HFFc6 (cell line): ENCODE measurements at places on chromosomes 11 and 22. TPM values are rescaled to one million over a fixed set of nuclear protein-coding genes. Genes with fewer than 3 reads are reported as not detected.

- no peak for DNase-seq
Measured at GRCh38 chr22:26768156-26768515, 110.7 kb downstream of the MIAT start.

MN1 gene
- 0.07 to 0.15 TPM (median 0.14 TPM) in 3 replicates for total RNA-seq

POU2AF3 gene
- total RNA-seq = not detected in 3 replicates

DNA sequence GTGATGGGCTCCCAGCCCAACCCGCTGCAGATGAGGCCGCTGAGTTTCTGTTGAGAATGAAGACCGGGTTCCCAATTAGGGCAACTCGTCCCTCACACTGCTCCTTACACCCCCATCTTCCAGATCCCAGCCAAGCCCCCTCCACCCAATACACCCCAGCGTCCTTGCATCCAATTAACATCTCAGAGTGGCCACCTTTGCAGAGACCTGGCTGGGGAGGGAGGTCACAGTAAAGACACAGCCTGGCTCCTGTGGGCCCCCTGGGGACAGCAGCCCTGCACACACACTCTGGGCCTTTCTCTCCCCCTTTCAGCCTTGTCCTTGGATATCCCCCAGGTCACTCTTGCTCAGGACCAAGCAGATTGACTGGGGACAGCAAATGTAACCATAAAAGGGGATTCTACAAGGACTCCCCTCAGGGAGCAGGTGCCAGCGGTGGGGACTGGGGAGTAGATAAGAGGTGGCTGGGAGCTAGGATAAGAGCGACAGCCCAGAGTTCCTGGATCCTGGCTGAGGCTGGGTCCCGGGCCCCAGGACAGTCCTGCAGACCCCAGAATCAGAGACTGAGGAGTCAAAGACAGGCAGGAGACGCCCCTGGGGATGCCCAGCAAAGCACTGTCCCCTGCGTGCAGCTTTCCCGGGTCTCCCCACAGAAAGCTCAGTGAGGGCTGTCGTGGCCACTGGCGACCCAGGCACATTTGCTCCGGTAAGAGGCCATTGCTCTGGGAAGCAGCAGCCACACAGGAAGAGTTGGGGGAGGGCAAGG, 8.4 kb downstream of the APOBEC3A start:
- no peak for DNase-seq

- no peak for DNase-seq
Measured at GRCh38 chr22:36208162-36208765, 6.7 kb upstream of the APOL4 start.

DNA sequence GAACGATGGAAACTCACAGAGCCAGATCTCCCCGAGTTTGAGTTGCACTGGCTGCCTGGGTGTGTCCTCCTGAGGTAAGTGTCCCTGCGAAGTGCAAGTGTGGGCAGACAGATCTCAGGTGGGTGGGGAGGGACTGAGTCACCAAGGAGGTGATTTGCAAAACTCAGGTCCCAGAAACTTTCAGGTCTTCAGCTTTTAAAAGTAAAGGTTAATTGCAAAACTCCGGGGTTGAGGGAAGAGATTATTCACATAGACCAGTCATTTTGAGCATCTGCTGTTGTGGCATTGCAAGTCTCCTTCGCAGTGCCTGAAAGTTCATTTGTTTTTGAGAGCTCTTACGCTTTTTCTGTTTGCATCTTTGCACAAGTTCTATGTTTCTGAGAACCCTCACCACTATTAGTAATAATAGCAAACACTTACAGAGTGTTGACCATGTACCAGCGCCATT, 7.1 kb downstream of the CD44 start:
- no peak for DNase-seq

DNA sequence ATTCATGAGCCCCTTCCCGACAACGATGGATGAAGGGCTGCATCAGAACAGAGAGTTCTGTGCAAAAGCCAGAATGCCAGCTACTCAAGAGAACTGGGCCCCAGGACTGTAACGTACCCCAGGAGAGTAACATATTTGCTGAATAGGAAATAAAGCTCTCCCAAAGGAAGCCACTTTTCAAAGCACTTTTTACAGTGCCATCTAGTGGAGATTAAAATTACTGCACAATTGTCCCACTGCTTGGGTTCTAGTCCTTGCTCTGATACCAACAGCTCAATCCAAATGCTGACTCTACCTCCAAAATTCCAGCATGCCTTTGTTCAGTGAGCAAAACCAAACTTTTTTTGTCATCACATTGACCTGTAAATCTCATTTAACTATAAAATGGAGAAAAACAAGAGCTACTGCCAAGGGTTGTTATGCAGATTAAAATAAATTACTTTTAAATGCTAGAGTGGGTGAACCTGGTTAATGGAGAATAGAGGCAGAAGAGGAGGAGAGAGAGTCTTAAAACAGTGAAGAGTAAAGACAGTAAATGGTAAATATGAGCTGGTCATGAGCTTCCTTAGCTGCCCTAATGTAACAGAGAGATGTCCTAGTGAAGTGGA, 87.6 kb upstream of the FSHB start:
- DNase-seq = peak; percentile 15

DNA sequence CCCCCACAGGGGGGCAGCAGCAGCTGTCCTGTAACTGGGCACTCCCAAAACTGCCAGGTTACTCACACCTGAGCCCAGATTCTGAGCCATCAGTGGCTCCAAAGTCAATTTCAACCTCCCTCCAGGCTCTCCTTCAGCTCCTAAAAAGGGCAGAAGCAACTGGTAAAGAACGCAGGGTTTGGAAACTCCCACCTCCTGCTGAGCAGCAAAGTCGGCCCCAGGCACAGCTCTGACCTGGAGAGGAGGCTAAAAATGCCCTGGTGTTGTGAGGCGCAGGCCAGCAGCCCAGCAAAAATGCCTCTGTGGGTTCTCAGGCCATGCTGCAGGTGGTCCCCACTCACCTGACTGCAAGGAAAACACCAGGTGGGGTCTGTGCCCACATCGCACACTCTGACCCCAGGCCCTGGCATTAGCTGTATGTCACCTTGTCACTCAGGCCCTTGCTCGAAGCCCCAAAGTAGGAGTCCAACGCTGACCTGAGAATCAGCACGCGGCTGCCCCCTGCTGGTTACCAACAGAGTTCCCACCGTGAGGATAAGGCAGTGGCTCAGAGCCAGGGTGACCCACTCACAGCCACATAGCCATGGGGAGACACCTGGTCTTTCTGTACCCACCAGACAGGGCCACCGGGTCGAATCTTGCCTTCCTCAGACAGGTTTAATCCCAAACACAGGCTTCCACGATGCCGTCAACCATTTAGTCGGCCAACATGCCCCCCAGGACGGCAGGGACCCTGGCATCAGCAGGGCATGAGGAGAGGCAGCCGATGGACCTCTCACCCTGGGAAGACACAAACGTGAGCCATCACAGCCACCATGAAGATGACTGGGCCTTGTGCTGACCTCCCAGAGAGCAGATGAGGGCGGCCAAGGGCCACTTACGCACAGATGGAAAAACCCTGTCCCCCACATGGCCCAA, 11.1 kb downstream of the POLR3H start:
- peak; percentile 48 for DNase-seq

DNA sequence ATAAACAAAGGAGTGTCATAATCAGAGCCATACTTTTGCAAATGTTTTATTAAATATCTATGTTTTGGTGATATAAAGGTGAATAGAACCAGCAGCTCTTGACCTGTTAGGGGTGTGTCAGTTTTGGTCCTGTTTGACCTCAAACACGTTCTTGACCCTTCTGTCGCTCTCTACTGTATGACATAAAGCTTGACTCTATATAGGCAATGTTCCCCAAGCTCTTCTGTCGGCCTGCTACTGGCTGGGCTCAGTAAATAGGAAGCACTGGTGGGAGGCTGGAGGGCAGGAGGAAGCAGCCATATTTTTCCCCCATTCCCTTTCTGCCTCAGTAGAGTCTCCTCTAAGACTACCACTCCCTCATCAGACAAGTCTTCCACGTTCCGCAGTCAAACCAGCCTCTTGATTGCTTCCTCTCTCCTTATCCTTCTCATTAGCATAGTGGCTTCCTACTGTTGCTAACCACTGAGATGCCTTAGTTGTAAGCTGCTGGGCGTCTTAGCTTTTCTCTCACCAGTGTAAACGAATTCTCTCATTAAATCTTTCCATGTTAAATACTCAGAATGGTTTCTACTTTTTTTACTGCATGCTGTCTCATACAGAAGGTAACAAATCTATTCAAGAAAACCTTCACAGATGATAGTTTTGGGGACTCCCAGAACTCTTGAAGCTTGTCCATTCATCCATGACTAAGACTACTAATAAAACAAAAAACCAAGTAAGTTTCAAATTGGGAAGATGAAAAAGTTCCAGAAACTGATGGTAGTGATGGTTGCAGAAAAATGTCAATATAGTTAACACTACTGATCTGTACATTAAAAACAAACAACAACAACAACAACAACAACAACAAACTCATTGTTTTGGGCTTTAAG, 3.3 kb downstream of the NPAT start:
- DNase-seq = no peak

- DNase-seq = no peak
Measured at GRCh38 chr22:43540529-43540923, 128.7 kb downstream of the MPPED1 start.

DNA sequence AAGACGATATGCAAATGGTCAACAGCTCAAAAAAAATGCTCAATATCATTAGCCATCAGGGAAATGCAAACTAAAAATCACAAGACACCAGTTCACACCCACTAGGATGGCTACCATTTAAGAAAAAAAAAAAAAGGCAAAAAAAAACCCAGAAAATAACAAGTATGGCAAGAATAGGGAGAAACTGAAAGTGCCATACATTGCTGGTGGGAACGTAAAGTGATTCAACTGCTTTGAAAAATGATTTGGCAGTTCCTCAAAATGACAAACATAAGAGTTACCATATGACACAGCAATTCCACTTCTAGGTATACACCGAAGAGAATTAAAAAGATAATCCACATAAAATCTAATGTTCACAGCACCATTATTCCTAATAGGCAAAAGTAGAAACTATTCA, 47.5 kb downstream of the PICALM start:
- DNase-seq = no peak

- no peak for DNase-seq
Measured at GRCh38 chr11:119880143-119880542, 151.1 kb upstream of the NECTIN1 start.

DNA sequence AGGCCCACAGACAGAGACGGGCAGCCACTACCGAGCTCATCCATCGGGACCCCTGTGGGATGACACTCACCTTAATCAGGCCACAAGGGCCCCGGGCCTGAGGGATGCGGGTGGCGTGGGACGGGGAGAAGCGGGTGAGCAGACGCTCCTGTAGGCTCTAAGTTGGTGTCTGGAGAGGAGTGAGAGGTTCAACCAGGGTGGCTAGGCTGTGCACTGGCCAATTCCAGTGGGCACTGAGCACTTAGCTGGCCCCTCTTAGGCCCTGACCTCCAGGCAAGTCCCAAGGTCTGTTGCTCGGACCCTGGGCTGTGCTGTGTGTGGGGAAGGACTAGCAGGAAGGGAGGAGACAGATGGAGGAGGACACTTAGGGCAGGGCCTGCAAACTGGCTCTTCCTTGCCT, 139.3 kb downstream of the ST3GAL4 start:
- no peak for DNase-seq

MEI1 gene
- not detected in 2 replicates for total RNA-seq

- no peak for DNase-seq
Measured at GRCh38 chr22:50517495-50518260, 7.7 kb downstream of the SCO2 start.

DNA sequence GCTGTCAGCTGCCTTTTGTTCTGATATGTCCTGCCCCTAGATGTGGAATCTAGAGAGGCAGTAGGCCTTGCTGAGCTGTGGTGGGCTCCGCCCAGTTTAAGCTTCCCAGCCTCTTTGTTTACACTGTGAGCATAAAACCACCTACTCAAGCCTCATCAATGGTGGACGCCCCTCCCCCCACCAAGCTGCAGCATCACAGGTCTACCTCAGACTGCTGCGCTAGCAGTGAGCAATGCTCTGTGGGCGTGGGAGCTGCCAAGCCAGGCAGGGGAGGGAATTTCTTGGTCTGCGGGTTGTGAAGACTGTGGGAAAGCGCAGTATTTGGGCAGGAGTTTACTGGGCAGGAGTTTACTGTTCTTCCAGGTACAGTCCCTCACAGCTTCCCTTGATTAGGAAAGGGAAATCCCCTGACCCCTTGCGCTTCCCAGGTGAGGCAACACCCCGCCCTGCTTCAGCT, 98.5 kb downstream of the SMCO4 start:
- no peak for DNase-seq

PHLDB1 gene
- total RNA-seq = 113 to 135 TPM (median 119 TPM) in 3 replicates

WNT11 gene
- total RNA-seq = not detected in 3 replicates

DNA sequence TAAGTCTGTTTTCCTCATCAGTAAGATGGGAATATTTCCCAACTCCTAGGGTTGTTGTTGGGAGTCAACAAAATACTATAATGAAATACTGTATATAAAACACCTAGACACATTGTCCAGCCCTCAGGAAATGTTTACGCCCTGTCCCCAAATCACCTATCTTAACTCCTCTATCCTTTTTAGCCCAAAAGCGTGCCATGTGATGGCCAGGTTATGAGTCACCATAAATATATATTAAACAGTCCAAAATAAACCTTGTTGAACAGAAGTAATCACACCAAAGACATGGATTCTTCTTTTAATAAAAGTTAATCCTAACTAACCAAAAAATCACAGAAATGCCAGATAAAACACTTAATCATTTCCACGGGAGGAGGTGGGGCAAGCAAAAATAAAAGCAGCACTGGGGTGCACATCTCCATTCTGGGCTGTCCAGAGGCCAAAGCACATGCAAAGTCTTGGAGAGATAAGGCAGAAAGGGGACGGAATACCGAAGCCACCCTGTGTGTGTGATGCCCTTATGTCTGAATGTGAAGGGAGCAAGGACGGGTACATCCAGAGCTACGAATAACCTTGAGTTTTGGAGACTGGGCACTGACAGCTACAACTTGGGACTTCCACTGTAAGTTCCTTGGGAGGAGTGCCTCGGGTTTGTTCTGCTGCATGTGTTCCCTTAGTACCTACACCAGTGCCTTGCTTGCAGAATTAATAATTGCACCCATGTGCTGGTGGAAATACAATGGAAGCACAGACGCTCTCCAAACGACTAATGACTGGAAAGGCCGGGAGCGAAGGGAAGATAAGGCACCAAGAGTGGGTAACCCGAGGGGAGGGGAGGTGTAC, 1.1 kb downstream of the OSBP start:
- DNase-seq = no peak

GRCh38 chr22:29732883-29733282, 13.1 kb downstream of the CABP7 start:
- DNase-seq = no peak

C11orf21 gene
- not detected in 3 replicates for total RNA-seq

DNA sequence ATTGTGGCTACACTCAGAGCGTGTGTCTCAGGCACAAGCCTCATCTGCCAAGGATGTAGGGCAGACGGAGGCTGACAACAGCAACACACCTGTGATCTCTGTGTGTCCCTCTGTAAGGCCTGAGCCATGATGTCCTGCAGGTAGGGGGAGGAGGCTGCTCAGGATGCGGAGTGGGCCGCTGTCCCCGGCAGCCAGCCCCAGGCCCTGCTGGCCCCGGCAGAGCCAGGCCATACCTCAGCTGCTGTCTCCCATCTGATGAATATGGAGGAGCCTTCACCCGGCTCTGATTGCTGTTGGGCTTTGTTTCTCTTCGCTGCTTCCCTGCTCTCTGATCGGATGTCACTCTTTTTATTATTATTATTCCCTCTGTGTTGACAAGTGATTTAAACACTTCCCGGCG, 83.6 kb upstream of the NCAM1 start:
- no peak for DNase-seq

KLHL35 gene
- not detected in 3 replicates for total RNA-seq

- DNase-seq = no peak
Measured at GRCh38 chr11:57407010-57407920, 16.8 kb upstream of the PRG2 start.

BACE1 gene
- total RNA-seq = 65.5 to 80.8 TPM (median 67.4 TPM) in 3 replicates
